ENCODE measurements at places on chromosomes 1 and 21.

DNA sequence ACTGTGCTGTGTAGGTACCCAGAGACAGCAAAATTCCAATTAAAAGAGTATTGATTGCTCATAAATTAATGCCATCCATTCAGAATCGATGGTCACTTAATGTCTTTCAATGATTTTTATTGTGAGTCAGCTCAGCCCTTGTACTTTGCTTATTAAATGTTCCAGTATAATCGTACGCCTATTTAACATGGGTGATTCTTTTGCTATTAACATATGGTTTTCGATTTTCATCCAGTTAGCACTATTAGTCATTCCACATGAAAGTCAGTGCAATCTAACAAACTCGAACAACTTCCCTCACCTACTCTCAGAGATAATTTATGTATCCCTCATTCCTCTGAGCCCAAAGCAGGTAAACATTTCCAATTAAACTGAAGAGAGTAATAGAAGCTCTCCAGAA is 109.6 kb upstream of the APP start:
- DNase-seq = no peak

GRCh38 chr1:1915911-1916840 is 1.1 kb downstream of the CALML6 start:
- DNase-seq = no peak

DNA sequence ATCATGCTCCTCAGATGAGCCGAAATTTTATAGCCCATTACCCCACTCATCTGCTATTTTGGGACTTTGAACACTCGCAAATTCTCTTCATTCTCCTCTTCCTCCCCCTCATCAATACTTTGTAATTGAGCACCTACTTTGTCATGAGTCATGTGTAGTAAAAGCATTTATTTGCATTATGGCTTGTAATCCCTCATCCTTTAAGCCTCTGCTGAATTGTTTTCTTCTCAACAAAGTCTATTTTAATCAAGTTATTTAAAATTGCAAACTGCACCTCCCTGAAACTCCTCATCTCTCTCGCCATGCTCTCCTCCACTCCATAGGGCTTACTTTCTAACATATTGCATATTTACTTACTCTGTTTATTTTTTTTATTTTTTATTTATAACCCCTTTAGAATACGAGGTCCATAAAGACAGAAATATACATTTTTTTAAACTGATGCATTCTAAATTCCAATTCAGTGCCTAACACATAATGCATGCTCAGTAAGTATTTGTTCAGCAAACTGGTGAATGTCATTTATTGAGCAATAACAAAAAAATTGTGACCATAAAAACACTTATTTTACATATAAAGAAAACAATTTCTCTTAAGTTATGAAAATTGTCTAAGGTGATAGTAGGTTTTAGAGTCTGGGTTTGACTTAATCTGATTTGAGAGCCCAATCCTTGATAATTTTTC is 161.7 kb downstream of the FASLG start:
- DNase-seq = no peak

DNA sequence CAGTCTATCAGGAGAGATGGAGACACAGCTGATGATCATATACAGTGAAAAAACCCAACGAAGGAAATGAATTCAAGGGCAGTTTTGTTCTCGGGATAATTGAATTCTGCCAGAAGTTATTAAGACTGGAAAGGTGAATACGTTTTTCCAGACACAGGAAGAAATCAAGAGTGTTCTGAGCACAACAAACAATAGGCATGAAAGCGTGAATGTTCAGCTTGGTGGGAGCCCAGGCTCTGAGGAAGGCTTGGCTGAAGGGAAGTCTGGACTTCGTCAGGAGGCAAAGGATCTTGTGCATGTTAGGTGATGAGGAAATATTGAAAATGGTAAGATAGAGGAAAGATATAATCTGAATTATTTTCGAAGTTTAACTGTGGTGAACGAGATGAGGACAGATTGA is 50.4 kb downstream of the CYYR1 start:
- DNase-seq = no peak

- no peak for DNase-seq
Observed at GRCh38 chr1:222057162-222057561, 315.3 kb upstream of the DUSP10 start.
